Activated naive CD4-positive, alpha-beta T cell treated with anti-CD3 and anti-CD28 coated beads for 36 hours (primary cell): ENCODE measurements at places on chromosomes 5 and 9.

DNA sequence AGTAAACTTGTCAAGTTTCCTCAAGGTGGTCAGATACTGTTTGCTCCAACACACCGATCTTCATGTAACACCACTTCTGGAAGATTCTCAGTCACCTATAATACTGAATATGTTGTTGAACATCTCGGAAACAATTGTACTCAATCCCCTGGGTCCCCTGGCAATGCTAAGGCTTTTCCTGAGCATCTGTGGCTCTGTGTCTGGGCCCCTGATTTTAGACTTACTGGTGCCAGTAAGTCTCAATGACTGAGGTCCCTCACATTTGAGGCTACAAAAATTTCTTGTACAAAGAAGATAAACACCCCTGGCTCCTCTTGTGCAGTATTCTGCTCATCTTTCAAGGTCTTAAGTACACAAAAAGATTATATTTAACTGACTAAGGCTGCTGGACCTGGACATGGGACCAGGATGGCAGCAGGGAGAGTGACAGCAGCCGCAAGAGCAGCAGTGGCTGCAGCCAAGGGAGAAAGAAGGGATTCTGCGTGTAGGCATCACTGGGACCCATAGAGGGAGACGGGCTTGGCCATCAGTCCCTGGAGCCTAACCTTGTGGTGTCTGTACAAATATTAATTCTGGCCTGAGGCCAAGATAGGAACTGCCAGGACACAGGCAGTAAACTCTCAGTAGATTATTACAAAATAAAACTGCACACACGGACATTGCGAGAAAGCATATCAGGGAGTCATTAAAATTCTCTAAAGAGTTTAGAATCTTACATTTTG, 49.0 kb upstream of the TNPO1 start:
- no peak for DNase-seq

DNA sequence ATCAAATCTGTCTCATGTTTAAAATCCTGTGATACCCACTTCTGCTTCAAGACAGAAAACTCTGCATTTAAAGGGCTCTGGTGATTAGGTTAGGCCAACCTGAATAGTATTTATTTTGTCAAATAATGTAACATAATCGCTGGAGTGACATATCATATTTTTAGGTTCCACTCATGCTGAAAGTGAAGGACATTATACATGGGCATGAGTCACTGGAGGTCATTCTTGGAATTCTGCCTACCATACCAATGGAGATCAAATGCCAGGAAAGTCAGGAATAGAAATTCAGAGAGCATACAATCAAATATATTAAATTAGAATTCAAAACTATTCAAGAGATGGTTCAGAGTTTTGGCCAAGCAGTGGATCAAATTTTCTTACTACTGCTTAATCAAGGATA, 97.1 kb upstream of the PRSS3 start:
- DNase-seq: no peak

GRCh38 chr9:94801681-94802080, 75.2 kb downstream of the AOPEP start:
- no peak for DNase-seq

DNA sequence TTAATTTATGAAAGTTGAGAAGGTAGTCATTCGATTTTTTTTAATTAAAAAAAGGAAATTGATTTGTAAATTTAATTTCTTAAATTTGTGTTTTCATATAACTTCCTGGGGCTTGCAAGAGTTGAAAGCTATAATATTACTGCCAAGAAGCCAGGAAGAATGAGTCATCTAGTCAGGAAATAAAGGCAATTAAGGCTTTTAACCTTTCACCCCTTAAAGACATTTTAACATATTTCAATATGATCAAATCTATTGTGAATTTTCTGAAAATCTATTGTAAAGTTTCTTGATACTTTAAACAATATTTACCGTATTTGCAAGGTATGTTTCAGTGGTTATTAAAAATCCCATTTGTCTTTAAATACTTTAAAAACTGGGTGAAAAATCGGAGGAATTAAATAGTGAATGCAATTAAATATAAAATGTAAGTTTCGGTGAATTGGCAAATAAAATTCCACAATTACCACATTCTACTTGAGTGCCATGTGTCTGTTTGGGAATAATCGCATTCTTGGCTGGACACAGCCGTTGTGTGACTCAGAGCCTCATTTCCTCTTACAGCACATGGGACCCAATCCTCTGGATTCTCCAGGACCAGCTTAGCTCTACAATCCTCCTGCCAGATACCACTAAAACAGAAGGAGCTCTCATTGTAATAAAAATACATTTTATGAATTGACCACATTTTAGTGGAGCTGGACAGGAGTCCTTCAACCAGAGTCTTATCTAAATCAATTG, 310.7 kb downstream of the HCN1 start:
- no peak for DNase-seq
